ENCODE measurements at places on chromosomes 7 and 10. TPM values are rescaled to one million over a fixed set of nuclear protein-coding genes. Genes with fewer than 3 reads are reported as not detected.

The C10orf105 gene
- polyA plus RNA-seq = 1.1 TPM

The TUBAL3 gene
- not detected for polyA plus RNA-seq

The STEAP1 gene
- polyA plus RNA-seq = 6.9 TPM

The COL17A1 gene
- polyA plus RNA-seq = 0.02 TPM

The TDRD1 gene
- not detected for polyA plus RNA-seq

DNA sequence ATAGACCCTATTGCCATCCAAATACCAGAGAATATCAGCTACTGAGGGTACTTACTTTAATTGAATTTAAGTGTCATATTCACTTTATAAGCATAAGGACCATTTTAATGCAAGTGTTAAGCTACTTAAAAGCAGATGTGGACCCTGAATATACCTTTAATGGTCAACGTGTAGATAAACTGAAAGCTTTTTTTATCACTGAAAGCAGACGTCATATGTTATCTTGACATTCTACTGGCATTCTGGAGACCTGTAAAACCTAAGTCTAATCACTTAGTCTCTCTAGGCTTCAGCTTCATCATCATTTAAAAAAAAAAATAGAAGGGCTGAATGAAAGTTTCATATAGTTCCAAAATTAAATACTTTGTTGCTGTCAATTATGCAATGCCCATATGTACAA, 116.5 kb downstream of the ELAPOR2 start:
- no peak for DNase-seq

GRCh38 chr7:11294965-11295364, 321.3 kb downstream of the PHF14 start:
- DNase-seq = no peak

DNA sequence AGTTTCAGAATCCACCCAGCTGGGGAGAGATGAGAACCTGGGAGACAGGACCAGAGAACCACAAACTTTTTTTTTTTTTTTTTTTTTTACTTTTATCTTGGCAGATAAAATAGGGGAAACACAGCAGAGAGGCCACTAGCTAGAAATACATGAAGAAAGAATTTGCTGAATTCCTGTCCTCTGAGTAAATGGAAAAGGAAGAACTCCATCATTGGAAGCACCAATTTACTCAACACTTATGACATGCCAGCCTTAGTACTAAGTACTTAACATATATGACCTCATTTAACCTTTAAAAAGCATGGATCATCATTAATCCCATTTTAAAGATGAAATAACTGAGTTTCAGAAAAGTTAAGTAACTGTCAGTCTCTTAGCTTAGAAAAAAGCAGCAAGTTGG, 343.0 kb upstream of the NPSR1 start:
- DNase-seq = peak; percentile 70

DNA sequence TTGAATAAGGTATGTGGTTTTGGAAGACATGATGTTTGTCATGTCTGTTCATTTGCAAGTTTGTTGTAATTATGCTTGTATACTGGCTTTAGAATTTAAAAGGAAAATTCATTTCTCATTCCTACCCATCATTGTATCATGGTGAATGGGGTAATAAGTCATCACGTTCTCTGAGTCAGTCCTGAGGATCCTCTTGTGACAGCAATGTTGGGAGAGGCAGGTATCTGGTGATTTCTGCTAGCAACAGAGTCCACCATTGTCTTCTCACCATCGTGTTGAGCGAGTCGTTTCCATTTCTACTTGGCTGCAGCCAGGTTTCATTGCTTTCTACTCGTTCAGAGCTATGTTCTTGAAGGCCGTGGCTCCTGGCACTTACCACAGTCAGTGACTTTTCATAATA, 16.3 kb downstream of the CUL1 start:
- no peak for DNase-seq

- no peak for DNase-seq
Measured at GRCh38 chr7:135200821-135201331, 10.4 kb downstream of the WDR91 start.

GRCh38 chr7:30842542-30843451, 68.9 kb upstream of the AQP1 start:
- DNase-seq = peak; percentile 19

DNA sequence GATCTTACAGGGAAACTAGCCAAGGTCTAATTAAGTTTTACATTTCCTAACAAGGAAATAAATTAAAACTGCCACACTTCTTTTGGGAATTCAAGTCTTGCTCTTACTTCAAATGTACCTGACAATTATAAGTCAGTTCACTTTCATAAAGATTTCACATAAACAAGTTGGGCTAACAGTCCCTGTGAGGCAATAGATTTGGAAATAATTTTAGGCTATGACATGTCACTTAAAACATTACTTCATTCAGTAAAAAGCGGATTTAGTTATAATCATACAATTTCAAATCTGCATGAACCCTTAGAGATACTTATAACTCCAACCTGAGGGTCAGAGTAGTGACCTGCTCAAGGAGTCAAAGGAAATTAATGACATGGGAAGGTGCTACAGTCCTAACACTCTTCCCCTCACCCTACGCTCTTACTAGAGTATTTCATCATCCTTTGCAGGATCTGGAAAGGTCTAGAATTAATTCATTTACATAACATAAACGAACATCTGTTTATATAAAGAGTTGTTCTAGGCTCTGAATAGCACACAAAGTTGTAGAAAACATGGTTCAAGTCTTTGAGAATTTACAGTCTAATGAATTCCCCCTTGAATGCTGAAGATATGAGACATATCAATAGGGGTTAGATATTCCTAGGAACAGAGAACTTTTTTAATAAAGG, 32.3 kb upstream of the DNAJB12 start:
- no peak for DNase-seq

- DNase-seq = no peak
Measured at GRCh38 chr10:110432084-110432483, 65.6 kb upstream of the DUSP5 start.

GRCh38 chr7:111107579-111107978, 16.7 kb downstream of the LRRN3 start:
- DNase-seq = no peak

DNA sequence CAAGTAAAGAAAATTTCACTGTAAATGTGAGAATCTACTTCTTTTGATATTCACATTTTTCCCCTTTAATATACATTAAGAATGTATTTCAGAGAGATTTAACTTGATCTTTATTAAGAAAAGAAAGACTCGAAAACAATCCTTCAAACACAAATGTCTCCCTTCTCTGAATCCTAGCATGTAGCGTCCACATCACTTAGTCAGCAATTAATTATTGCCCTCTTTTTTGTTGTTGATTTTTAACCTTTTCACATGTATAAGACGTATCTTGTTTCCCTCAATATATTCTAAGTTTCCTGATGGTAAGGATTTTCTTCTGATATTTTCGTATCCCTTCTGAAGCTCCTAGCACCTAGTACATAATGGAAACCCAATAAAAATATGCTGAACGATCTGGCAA, 6.6 kb downstream of the PDE1C start:
- DNase-seq = no peak

GRCh38 chr10:132714096-132714985, 71.6 kb downstream of the NKX6-2 start:
- no peak for DNase-seq

DNA sequence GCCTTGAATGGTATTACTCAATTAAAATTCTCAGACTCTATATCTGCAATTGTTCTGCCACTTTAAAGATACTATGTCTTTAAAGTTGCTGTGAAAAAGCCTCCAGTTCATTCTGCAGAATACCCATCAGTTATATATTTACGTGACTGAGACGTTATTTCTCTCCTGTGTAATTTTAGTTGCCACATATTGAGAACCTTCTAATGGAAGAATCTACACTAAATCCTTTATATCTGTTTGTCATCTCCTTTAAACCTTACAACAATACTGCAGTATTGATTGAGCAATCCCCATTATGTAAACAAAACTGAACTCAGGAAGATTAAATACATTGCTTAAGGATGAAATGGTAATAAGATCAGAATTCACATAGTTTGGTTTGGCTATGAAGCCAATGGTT, 30.0 kb downstream of the GPR141 start:
- no peak for DNase-seq

DNA sequence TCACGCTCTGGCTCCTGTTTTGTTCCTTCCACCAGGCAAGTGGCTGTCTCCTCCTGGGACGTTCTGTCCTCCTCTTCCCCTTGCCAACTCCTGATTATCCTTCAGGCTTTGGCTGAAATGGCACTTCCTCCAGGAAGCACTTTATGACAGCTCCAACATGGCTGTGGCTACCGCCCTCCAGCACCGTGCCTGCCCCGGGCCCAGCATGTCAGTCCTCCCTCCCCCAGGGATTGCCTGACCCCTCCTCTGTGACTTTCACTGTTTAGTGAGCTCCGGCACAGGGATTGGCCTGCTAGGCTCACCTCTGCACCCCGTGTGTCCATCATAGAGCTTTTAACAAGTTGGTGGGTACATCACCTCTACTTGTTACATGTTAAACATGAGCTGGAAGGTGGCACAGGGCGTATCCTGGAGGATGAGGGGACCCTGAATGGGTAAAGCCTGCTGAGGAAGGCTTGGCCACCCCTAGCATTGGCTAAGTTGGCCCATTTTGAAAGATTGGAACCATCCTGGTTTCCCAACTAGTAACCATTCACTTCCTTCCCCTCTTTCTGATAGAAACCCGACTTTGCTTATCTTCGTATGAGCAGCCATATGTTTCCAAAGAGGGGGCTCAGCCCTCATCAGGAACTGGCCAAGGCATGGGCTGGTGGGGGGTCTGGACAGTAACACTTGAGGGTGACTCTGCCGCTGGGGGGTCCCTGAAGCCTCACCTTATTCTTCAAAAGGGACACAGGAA, 10.5 kb upstream of the ADAMTS14 start:
- no peak for DNase-seq
